Activated T-cell treated with anti-CD3 and anti-CD28 coated beads, Interleukin-2, amount 50 U/mL, for 48 hours (primary cell): ENCODE measurements at places on chromosomes 7 and 10.

DNA sequence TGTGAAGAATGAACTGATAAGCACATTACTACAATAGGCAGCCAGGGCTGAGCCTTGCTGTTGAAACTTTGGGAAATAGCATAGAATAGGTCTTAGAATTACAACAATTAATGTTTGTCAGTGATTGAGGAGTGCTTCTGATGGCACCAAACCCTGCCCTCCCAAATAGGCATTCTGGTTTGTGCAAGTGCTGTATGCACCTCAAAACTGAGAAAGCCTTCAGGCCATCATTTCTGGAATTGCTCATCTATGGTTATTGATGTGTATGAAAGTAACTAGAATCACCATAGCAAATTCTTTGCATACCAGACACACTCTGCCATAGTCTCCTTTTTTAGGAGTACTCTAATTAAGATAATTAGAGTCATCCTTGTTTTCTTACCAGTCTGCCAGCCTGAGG is 585.0 kb upstream of the MBL2 start:
- DNase-seq = no peak

GRCh38 chr10:69337296-69338132 is 59.2 kb downstream of the HK1 start:
- DNase-seq = no peak

DNA sequence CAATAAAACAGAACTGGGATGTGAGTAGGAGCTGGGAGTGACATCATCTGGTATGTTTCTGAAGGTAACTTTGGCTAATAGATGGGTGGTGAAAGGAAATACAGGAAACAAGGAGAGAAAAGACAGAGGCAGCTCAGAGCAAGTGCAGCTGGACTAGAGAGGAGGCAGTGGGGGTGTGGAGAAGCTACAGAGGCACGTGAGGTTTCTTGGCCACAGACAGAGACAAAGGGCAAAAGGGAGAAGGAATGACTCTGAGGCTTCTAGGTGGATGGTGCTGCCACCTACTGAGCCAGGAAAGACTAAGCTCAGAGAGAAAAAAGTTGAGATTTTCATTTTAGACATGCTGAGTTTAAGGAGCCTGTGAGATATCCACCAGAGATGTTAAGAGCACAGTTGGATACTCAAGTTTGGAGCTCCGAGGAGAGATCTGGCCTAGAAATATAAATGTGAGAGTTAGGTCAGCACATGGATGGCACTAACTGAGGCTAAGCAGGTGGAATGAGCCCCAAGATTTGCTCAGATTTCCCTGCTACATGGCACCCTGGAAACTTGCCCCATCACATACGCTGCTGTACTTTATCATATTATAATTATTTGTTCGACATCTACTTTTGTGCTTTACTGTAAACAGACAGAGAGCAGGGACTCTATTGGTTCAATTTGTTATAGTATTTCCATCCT is 293.0 kb upstream of the IMMP2L start:
- no peak for DNase-seq

GRCh38 chr10:103102195-103102594 is 90.9 kb downstream of the NT5C2 start:
- DNase-seq = no peak

- DNase-seq = peak; percentile 27
Measured at GRCh38 chr10:96840841-96841518, 8.9 kb downstream of the LCOR start.

GRCh38 chr7:118473271-118473670 is 248.8 kb downstream of the ANKRD7 start:
- no peak for DNase-seq

GRCh38 chr10:36669615-36670352 is 455.6 kb upstream of the ANKRD30A start:
- DNase-seq = no peak

GRCh38 chr7:101669307-101669706 is 40.2 kb upstream of the MYL10 start:
- no peak for DNase-seq

GRCh38 chr10:61628875-61629513 is 33.7 kb upstream of the CABCOCO1 start:
- DNase-seq = no peak

- DNase-seq = peak; percentile 19
Measured at GRCh38 chr7:76509931-76510877, at the start of gene UPK3B. Gene UPK3B, plus strand, starts transcription at chr7:76510552. Its CDS starts 101 bp downstream, at chr7:76510653.

GRCh38 chr7:49112647-49113046 is 188.3 kb downstream of the CDC14C start:
- no peak for DNase-seq

- DNase-seq = no peak
Measured at GRCh38 chr7:47574482-47575329, 7.2 kb downstream of the TNS3 start.

- no peak for DNase-seq
Measured at GRCh38 chr7:22444181-22444971, 55.6 kb downstream of the STEAP1B start.

DNA sequence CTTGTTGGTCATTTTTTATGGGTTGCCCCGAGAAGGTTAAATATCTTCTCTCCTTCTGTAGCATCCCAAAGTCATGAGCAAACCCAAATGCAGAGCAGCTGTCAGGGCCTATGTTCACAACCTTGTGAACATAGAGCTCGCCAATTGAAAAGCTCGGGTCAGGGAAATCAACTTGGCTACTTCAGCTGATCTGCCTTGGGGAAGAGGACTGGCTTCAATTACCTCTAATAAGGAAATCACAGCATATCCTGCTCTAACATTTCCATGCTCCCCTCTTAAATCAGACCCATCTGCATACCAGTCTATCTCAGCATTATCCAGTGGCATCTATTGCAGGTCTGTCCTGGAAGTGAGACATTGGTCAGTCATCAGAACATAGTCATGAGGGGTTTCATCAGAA is 105.6 kb downstream of the ANKRD26 start:
- no peak for DNase-seq

- DNase-seq = no peak
Measured at GRCh38 chr7:47376991-47377616, 204.8 kb downstream of the TNS3 start.

DNA sequence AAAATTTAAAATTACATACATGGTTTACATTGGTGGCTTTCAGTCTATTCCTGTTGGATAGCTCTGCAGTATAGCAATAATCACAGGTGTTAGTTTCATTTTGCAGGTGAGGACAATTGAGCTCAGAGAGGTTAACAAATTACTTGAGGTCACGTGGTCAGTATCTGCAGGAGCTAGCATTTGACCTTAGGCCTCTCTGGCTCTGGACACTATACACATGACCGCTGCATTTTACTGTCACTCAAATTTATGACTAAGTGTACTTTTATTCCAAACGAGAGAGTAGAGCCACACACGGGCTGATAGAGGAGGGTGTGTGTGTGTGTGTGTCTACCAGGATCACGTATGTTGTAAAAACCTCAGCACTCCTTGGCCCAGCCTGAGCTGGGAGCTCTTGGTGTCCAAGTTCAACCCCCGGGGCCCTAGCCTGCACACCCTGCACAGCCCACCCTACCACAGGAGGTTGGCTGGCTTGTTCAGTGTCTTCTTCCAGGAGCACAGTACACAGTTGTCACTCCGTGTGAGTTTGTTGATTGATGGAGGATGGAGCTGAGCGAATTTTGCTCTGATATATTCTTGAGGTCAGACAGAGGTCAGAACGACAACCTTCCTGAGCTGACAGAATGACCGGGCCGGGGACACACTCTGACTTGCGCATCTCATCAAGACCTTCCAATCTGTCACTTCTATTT is 272.7 kb downstream of the GFRA1 start:
- DNase-seq = no peak

DNA sequence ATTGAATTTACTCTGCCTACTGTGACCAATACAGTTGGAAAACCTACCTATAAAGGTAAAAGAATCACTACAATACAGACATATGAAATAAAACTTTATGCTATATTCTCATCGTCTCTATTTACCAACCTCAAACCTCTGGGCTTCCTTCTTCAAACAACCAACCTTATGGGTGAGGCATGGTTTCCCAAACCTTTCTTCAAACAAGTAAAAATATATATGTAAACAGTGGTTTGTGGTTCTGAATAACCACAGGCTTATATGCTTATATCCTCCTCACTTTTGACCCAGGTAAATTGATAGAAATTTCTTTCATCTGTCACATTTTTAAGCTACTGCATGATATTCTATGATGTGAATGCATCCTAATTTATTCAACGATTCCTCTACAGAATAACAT is 103.6 kb downstream of the ITGB1 start:
- DNase-seq = no peak

DNA sequence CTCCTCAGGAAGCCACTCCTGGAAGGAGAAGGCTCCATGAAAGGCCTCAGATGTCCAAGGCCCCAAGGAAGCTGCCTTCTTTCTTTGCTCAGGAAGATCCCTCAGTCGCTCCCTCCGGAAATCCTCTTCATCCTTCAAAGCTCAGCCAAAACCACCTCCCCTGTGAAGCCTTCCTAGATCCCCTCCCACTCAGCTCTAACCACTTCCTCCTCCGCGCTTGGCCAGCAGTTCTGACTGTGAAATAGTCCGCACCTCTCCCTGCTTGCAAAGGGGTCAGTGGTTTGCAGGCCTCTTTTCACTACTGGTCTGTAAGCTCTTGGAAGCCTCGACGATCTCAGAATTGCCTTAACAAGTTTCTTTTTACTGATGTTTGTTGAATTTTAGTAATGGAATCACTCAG is 23.9 kb downstream of the PYROXD2 start:
- DNase-seq = no peak

DNA sequence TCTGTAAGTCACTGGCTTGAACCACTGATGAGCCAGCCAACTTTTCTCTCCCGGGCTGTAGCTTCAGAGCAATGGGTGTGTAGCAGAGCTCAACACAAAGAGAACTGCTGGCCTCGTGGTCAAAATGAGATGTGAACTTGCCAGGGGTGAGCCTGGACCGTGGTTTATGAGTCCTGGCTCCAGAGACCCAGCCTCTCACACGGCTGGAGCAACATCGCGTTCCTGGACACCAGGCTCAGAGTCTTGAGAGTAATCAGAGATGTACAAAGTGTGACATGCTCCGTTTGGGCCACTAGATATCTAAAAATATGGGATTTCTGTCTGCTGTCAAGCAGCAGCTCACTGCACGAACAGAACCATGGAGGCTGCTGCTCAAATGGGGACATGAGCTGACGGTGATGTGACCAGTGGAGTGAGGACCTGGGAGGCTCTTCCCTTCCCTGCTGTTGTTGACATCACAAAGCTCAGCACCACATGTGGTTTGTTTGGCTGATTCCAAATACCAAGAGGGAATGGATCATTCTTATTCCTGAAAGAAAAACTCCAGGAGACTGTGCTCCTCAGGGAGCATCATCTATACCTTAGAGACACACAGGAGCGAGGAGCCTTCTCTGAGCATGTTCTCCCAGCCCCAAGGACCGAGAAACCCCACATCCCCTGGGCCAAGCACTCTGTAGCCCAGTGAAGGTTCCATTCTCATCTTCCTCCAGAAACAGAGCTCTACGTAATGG is 9.2 kb upstream of the SVIL start:
- DNase-seq = no peak

DNA sequence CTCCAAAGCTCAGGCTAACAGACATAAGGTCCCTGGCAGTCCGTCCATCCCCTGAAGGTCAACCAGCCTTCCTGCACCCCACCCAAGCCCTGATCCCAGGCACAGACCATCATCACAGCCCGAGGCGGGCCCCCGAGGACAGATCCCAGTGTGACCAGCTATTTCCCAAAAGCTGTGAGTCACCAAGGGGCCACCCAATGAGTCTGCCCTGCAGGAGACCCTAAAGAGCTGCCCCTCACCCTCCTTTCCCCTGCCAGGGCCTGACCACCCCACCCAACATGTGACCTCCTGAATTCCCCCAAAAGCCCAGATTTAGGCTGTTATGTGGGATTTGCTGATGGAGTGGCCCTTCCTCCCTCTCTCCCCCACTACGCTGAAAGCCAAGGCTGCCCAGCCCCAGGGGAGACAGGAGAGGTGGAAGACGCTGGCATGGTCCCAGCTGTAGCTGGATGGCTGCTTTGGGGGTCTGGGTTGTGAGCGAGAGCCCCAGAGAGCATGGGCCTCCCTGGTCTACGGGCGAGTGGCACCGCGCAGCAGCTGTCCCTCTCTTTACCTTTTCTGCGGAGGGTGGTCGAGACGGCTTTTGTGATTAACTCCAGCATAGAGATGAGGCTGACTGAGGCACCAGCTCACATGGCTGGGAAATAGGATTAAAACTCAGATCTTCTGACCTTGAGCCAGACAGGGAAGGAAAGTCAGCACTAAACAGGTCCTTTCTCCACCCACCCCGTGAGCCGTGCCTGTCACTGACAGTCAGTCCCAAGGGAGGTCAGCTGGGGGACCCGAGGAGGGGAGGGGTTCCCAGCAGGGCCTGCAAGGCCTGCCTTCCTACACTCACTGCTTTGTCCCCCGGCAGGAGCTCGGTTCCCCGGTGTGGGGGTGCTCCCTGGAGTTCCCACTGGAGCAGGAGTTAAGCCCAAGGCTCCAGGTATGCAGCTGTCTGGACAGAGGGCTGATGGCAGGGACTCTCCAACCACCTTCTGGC is 16.7 kb downstream of the ELN start:
- DNase-seq = no peak

GRCh38 chr7:36404639-36405408 is 15.2 kb downstream of the ANLN start:
- DNase-seq = no peak

DNA sequence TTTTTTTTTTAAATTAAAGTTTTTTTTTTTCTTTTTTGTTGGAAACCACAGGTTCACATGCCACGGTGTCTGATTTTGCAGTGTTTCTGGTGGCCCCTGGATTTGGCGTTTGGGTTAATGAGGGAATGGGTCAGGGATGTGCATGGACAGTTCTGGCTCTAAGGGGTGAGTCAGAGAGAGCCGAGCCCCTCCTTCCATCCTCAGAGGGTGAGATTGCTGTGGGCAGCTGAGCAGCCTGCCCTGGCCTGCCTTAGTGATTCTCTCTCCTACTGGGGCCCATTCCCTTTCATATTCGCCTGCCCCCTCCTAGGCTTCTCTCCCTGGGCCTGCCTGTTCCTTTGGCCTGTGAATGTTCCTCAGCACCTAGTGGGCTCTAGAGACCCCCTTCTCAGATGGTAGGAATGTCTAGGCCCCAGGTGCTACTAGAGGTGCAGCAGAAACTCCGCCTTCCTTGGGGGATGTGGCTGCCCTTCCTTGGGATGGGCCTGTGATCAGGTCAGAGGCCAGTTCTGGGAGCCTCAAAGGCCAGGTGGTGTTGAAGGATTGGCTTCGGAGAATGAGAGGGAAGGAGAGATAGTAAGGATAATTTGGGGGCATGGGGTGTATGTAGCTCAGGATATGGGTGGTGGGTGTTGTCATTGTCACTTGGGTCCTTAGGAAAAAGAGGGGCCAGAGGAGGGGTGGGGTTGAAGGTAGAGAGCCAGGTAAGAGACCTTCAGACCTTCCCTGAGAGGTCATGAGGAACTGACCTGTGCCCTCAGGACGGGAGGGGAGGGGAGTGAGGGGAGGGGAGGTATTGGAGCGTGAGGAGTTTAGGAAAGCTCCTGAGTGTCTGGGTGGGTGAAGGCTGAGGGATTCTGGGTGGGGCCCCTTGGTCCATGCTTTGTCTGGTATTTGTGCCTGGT is 19.8 kb downstream of the TSPAN14 start:
- no peak for DNase-seq

- peak; percentile 69 for DNase-seq
Measured at GRCh38 chr10:8365935-8366911, 311.7 kb downstream of the GATA3 start.

DNA sequence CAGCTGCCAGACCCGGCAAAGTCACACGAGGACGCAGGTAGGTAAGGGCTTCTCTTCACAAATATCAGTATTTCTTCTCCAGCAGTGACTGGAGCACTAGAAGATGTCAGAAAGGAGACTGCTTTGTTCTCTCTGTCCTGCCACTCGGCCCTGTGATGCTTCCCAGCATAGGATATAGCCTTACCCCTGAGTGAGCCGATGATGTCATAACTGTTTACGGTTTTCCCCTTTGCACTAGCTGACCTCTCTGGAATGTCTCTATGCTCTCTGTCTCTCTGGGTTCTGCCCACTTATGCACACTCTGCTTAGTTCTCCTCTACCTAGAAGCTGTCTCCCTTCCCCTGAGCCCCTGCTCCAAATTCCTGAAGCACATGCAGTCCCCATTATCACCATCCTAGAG is 167.5 kb upstream of the PODXL start:
- DNase-seq = no peak
